Activated naive CD4-positive, alpha-beta T cell treated with anti-CD3 and anti-CD28 coated beads, Interleukin-2, amount 50 U/mL, for 16 hours (primary cell): ENCODE measurements at places on chromosomes 2 and 18.

DNA sequence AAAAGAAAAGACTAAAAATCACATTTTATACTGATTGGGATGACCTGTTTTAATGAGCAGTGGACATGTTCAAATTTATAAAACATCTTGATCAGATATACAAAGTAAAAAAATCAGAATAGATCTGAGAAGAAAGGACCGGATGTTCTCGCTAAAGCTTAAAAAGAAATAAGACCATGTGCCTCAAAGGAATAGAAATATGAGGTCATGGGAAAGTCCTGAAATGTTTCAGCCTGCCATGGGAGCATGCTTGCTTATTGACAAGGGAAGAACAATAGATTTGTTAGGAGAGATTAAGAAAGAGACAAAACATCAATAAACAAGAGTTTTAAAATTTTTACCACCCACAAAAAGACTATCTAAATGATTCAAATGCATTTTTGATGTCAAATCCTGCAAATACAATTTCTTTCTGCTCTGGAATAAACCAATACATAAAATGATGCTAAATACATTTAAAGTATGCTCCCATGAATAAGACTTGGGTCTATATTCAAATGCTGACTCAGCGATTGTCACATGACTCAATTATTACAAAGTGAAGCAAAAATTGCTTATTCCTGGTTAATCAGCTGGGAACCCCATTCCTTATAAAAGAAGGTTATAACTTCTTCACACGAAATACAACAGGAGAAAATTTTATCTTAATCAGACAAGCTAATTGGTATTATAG, 633.9 kb upstream of the PKDCC start:
- no peak for DNase-seq

- no peak for DNase-seq
Measured at GRCh38 chr2:55159037-55159651, 72.9 kb downstream of the CLHC1 start.

GRCh38 chr2:120760446-120761135, 24.9 kb downstream of the GLI2 start:
- DNase-seq: no peak

GRCh38 chr2:8582651-8583399, 99.0 kb upstream of the ID2 start:
- DNase-seq: no peak
